Activated CD4-positive, alpha-beta T cell treated with anti-CD3 and anti-CD28 coated beads, Interleukin-2, amount 10 ng/mL, durations not matched to agents 24 days and 14 days (primary cell): ENCODE measurements at places on chromosomes 3 and 15.

DNA sequence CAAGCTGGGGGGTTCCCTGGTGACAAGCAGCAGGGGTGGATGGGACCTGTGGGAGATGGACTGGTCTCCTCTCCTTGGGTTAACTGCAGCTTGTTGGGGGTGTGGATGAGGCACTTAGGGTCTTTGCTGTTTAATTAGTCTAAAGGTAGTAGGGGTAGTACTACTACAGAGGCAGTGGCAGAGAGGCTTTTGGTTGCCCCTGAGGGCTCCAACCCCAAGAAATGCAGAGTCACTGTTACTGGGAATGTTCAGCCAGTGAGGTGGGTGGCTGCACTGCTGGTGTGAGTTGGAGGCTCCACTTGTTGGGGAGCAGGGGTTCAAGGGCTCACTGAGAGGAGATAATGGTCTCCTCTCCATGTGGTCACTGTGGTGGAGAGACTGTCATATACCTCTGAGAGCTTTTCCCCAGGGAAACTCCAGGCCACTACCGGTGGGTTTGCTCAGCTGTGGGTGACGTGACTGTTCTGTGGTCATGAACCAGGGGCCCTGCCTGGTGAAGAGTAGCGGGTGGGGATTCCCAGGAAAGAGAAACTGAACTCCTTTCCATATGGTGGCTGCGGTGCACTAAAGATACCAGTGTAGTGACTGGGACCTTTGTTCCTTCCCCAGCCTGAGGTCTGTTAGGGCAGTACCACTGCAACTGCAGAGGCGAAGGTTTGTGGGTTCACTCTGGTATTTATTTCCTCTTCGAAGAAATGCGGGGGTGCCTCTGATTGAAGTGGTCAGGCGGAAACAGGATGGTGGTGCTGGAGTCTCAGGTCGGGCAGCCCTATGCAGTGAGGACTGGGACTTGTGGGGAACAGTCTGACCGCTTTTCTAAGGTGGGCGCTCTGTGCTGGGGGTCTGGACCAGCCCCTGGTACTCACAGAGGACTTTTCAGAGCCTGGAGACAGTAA is 68.9 kb upstream of the TNFSF10 start:
- peak; percentile 97 for DNase-seq
- peak overlapping the region; percentile 88 for H3K27ac ChIP-seq
- H3K36me3 ChIP-seq = peaks cover 35% of the 10 kb centered on the region

GRCh38 chr3:14175383-14176037 is 2.9 kb downstream of the XPC start:
- peak overlapping the region; percentile 22 for H3K27ac ChIP-seq
- H3K4me3 ChIP-seq = peak overlapping the region; percentile 67
- peaks cover 34% of the 10 kb centered on the region for H3K36me3 ChIP-seq
- H3K4me1 ChIP-seq = peaks cover 57% of the 10 kb centered on the region
- peak; percentile 94 for DNase-seq

DNA sequence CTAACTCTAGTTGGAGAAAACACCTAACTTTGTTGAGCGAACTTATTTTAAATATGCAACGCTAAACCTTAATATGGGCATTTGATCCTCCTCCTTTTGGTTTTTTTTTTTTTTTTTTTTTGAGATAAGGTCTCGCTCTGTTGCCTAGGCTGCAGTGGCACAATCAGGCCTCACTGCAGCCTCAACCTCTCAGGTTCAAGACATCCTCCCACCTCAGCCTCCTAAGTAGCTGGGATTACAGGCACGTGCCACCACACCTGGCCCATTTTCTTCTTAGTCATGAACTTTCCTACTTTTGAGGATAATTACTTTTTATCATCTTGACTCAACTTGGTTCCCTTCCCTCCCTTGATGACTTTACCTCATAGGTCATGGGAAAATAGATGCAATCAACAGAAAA is 3.9 kb downstream of the NUSAP1 start:
- no peaks in the 10 kb centered on the region for H3K27me3 ChIP-seq
- peaks cover 38% of the 10 kb centered on the region for H3K36me3 ChIP-seq
- no peak for DNase-seq
- peak overlapping the region; percentile 6 for H3K4me3 ChIP-seq
- peak overlapping the region; percentile 70 for H3K27ac ChIP-seq
- H3K4me1 ChIP-seq = peaks cover 39% of the 10 kb centered on the region

GRCh38 chr3:58044691-58045483 is 36.7 kb downstream of the FLNB start:
- H3K36me3 ChIP-seq = no peaks in the 10 kb centered on the region
- H3K4me1 ChIP-seq = peaks cover 22% of the 10 kb centered on the region
- no peak overlapping the region for H3K4me3 ChIP-seq
